Vagina (tissue), 2 donors: ENCODE measurements at places on chromosomes 12 and 14. TPM values are rescaled to one million over a fixed set of nuclear protein-coding genes. Genes with fewer than 3 reads are reported as not detected.

GRCh38 chr12:49502590-49502989 is 36.2 kb upstream of the KCNH3 start:
- H3K36me3 ChIP-seq: no peaks in the 10 kb centered on the region
- no peaks in the 10 kb centered on the region for H3K27me3 ChIP-seq
- H3K4me1 ChIP-seq: no peaks in the 10 kb centered on the region
- no peak overlapping the region for H3K27ac ChIP-seq
- DNase-seq: no peak
- H3K4me3 ChIP-seq: no peak overlapping the region

DNA sequence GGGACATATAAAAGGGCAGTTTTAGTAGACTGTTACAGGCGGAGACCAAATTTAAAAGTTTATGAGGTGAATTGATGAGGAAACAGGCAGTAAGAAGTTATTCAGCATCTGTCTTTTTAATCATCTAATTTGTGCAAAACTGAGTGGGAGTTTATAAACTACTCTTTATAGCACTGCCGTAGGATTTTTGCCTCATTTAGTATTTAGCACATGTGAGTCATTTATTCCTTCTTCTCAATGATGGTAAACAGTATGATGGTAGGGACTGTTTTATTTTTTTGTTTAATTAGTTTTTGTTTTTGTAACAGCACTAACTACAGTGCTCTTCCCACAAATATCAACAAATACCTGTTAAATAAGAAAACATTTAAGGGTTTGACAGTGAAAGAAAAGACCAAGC is 20.6 kb downstream of the TOGARAM1 start:
- peaks cover 14% of the 10 kb centered on the region for H3K4me1 ChIP-seq
- H3K4me3 ChIP-seq: no peak overlapping the region
- H3K36me3 ChIP-seq: no peaks in the 10 kb centered on the region
- H3K27ac ChIP-seq: no peak overlapping the region

DNA sequence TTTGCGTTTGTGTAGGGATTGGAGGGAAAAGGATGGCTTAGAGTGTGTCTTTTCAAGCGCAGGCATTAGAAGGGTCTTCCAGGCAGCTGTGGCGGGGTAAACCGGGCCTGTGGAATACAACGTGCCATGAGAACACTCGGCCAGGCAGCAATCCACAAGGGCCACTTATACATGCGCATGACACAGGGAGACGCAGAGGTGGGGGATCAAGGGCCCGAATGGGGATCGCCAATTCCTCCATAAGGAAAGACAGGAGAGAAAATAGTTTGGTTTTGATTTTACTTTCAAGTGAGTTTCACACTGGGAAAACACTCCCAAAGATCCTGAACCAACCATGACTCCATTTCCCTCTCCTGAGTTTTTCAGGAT is 71.6 kb downstream of the SPRING1 start:
- DNase-seq: no peak
- H3K4me3 ChIP-seq: no peak overlapping the region
- H3K4me1 ChIP-seq: peaks cover 12% of the 10 kb centered on the region

DNA sequence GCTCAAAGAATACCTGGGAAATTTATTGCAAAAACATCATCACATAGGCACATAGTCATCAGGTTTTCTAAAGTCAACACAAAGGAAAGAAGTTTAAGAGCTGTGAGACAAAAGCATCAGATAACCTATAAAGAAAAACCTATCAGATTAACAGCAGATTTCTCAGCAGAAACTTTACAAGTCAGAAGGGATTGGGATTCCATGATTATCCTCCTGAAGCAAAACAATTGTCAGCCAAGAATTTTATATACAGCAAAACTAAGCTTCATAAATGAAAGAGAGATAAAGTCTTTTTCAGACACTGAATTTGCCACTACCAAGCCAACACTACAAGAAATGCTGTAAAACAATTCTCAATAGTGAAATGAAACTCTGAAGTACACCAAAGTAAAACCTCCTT is 28.8 kb upstream of the LGR5 start:
- H3K36me3 ChIP-seq: no peaks in the 10 kb centered on the region
- no peaks in the 10 kb centered on the region for H3K27me3 ChIP-seq
- no peak for DNase-seq
- no peak overlapping the region for H3K27ac ChIP-seq
- no peak overlapping the region for H3K4me3 ChIP-seq

- H3K4me1 ChIP-seq: no peaks in the 10 kb centered on the region
- H3K36me3 ChIP-seq: no peaks in the 10 kb centered on the region
- no peak for DNase-seq
- no peak overlapping the region for H3K27ac ChIP-seq
- H3K4me3 ChIP-seq: no peak overlapping the region
- H3K27me3 ChIP-seq: no peaks in the 10 kb centered on the region
These were observed 27.5 kb downstream of the APOBEC1 start for GRCh38 chr12:7638064-7638759.

DNA sequence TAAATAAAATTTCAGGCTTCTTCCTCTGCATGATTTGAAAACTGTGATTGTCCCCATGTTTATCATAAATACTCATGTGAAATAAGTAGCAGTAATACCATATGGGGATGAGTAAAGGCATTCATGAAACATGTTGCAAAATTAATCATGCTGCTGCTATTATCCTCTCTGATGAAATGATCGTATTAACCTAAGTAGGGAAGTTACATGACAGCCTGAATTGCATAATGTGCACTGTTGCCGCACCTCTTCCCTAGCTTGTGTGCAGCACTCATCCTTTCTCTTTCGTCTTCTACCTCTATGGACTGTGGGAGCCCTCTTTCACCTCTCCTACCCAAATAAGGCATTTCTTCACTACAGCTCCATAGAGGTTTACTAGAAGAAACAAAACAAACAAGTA is 367.6 kb downstream of the SOX5 start:
- DNase-seq: no peak
- H3K27me3 ChIP-seq: no peaks in the 10 kb centered on the region
- H3K36me3 ChIP-seq: no peaks in the 10 kb centered on the region
- H3K27ac ChIP-seq: no peak overlapping the region
- H3K4me1 ChIP-seq: no peaks in the 10 kb centered on the region

- H3K36me3 ChIP-seq: no peaks in the 10 kb centered on the region
- no peak overlapping the region for H3K27ac ChIP-seq
- DNase-seq: no peak
These were observed 50.0 kb downstream of the ADGRD1 start for GRCh38 chr12:131003716-131004045.

DNA sequence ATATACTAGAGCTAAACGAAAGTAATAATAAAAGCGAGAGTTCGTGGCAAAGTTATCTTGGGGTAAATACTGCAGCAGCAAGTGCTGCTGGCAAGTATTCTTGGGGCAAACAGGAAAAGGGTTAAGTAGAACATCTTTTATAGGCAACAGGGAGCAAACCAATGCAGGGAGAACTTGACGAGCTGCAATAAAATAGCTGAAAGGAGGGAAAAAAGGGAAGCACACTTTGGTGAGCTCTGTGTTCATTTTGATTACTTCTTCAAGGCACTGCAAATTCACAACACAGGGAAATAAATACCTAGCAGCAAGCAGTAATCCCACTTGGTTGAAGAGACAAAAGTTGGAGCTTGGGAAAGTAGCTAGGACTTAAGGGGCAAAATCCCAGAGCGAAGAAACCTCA is 42.3 kb upstream of the TTC7B start:
- peak overlapping the region; percentile 33 for H3K27ac ChIP-seq
- no peaks in the 10 kb centered on the region for H3K27me3 ChIP-seq
- H3K4me3 ChIP-seq: peak overlapping the region; percentile 25
- no peaks in the 10 kb centered on the region for H3K36me3 ChIP-seq
- no peaks in the 10 kb centered on the region for H3K4me1 ChIP-seq

MDM1 gene
- total RNA-seq: 30.0 TPM

MYO1H gene
- total RNA-seq: not detected

DNA sequence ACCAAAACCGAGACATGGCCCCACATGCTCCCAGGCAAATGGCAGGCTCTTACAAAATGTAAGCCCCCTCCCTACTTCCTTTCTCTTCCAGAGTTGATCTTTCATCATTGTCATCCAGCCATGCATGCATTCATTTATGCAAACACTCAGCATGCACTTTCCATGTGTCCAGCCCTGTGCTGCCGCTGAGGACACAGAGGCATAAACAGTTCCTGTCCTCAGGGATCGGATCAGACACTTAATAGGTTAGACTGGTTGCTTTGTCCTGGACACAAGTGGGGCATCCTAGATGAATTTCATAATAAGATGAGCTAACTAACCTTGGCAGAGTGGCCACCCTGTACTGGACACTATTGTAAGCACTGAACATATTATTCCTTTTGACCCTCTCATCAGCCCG is 23.1 kb downstream of the PRIMA1 start:
- no peak for DNase-seq
- peaks cover 34% of the 10 kb centered on the region for H3K4me1 ChIP-seq
- H3K27ac ChIP-seq: no peak overlapping the region
- no peaks in the 10 kb centered on the region for H3K36me3 ChIP-seq
- no peaks in the 10 kb centered on the region for H3K27me3 ChIP-seq
